T-helper 1 cell (primary cell): ENCODE measurements at places on chromosomes 7 and 10.

DNA sequence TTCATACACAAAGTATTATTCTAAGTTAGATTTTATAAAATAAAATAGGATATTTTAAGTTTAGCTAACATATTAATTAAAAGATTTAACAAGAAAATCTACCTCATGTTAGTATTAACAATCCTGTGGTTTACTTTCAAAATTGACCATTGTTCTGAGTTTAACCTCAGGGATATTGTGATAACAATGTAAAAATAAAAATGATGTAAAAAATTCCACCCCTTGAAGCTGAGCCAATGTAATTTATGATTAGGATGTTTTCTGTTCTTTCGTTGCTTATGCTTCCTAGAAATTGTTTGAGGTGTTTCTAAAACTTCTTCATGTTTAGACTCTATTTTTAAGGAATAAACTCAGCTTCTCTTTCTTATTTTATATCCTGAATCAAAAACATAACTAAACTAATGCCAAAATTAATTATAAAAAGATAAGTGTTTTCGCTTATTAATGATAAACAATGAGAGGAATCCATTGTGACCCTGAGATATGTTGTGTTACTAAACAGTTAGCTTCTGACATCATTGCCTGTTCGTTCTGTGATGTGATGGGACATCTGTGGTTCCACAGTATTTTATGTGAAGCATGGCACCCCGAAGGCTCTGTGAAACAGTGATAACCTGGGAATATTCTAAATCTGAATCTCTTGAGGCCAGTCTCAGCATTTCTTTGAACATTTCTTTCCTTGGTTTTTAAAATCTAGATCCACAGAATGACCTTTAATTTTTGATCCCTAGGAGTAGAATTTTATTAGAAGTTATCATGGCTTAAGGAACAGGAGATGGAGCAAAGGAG, 340.8 kb downstream of the ARL4A start:
- DNase-seq = no peak

DNA sequence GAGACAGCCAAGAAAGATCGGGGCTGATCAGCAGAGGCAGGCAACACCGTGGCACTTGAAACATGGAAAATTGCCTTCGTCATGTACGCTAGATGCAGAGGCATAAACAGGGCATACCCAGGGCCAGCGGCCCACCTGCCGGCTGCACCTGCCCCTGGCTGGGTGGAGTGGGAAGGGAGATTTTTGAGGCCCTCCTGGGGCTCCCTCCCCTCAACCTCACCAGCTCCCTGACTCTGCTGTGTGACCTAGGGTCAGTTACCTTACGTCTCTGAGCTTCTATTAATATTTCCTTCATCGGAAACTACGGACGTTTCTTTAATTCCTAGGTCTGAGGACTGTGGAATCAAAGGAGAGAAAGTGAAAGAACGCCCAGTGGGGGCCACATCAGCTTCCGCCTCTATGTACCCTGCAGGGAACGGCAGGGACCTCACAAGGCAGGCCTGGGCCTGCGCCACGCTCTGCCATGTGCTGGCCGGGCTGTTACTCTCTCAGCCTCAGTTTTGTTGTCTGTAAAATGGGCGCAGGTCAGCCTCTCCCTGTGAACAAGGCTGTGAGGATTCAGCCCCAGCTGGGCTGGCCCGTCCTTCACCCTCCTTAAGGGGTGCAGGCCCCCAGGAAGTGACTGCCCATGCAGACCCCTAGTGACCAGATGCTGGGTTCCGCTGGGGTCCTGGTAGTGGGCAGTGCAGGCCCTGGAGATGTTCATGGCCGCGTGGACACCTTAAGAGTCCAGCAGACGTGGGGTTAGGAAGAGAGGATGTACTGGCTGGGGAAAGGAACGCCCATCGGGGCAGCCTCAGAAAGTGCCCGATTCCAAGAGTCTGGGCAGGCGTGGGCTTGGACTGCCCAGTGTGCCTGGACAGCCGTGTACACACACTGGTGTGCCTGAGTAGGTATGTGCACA, 22.7 kb downstream of the ELFN1 start:
- DNase-seq = no peak

- DNase-seq = no peak
Observed at GRCh38 chr10:106931159-106931852, 233.2 kb downstream of the SORCS1 start.

DNA sequence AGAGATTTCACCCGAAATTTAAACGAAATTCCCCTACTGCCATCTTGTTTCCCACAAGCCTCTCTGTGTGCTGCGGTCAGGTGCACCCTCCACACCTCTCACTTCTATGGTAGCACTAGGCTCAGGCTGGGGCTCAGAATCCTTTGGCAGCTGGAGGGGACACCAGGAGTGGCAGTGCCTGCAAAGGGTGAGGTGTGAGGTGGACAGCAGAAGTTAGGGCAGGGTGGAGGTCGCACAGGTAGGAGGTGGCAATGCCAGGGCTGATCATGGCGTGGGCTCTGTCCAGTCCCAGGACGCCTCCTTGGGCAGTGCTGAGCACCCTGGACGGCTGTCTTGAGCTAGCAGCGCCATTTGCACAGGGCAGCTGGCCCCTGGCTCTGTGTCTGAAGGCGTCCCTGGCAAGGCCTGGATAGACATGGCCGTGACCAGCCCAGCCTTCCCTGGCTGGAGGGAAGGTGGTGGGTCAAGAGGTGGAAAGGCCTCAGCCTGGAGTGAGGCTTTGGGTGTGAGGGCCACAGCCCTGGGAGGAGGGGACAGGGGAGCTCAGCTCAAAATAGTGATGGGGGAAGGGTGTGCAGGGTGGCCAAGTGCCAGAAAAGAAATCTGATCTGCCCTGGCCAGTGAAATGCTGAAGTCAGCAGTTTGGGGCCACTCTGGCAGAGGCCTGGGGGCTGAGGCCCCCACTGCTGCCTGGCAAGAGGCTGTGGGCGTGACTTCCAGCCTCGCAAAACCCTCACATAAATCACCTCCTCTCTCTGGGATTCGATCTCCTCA, 40.0 kb downstream of the ZCCHC24 start:
- no peak for DNase-seq

DNA sequence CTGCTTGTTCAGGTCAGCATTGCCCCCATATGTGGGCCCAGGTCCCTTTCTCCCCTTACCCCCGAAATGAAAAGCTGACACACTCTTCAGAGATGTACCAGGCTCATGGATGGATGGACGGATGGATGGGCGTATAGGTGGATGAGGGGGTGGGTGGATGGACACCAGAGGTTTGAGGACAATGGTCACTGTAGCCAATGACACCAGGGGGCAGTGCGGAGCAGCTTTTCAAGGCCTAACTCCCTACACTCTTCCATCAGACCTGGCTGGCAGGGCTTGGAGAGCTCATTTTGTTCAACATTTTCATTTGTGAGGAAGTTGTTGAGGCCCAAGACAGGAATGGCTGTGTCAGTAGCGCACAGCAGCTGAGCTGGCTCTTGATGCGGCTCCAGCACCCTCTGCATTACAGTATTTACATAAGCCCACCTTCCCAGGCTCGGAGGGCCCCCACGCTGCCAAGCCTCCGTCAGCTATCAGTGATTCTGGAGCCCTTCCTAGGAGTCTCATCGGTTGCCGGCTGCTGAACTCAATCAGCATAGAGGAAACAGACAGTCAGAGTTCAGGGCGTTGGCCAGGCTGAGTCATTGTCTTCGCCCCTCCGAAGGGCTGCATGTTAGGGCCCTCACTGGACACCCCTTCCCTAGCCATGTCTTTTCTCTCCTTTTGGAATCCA, 11.6 kb upstream of the FFAR4 start:
- DNase-seq = no peak

DNA sequence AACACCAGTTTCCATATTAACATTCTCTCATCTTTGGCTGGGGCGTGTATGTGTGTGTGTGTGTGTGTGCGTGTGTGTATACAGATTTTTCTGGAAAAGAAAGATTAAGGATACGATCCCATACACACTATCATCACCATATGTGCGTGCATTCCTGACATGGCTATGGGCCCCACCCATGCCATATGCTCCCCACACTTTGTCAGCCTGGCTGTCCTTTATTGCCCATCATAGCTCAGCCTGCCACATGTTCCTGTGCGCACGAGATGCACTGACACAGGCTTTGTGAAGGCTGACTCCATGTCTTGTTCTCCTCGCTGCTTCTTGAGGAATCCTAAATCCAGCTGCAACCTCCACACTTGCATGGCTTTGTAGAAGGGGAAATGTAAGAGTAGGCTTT, 984.1 kb downstream of the LRMDA start:
- no peak for DNase-seq

DNA sequence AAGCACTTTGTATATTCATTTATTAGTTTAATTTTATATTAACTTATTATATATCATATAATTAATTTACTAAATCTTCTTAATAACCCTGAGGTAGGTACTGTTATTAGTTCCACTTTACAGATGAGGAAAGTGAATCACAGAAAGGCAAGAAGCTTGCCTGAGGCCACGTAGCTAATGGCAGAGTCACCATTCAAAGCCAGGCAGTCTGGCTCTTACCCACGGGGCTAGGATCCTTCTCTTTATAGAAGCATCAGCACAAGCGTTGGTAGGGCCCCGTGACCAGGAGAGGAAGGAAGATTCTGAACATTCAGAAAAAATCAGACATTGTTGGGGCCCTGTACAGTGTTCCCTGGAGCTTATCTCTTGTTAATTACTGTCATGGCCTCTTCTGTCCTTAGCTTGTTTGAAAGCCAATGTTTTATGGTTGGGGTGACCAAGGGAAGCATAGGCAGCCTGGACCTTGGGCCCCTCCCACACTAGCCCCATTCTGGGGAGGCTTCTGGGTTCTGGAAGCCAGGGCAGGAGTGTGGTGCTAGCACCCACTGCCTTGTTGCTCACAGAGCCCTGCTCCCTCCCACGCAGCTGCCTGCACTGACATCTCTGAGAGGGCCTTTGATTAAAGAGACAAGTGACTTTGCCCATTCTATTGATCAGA, 31.1 kb upstream of the SLF2 start:
- DNase-seq = no peak
